Activated CD8-positive, alpha-beta memory T cell treated with anti-CD3 and anti-CD28 coated beads, Interleukin-2, amount 10 ng/mL, durations not matched to agents 7 days and 5 days (primary cell): ENCODE measurements at places on chromosomes 7 and 10. TPM values are rescaled to one million over a fixed set of nuclear protein-coding genes. Genes with fewer than 3 reads are reported as not detected.

- no peaks in the 10 kb centered on the region for H3K36me3 ChIP-seq
- no peaks in the 10 kb centered on the region for H3K27me3 ChIP-seq
- H3K4me1 ChIP-seq: peaks cover 17% of the 10 kb centered on the region
- H3K27ac ChIP-seq: no peak overlapping the region
- no peak for DNase-seq
Measured at GRCh38 chr10:34124522-34125035, 690.5 kb downstream of the PARD3 start.

DNA sequence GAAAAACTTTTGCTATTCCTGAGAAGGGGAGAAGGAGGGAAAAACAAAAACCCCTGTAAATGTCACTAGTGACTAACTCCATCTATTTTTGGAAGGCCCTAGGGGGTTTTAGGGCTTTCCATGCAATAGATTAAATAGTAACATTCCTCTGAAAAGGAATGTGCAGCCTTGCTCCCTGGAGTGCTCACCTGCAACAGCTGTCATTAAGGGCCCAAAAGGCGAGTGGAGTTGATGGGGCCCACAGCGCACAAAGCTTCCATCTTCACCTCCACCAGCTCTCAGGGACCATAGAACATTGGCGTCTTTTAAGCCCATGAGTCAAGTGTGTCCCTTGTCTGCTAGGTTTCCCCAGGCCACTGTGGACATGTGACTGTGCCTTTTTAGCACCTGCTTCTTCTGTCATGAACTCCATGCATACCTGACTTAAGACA is 58.0 kb upstream of the IL6 start:
- H3K4me1 ChIP-seq: peaks cover 40% of the 10 kb centered on the region
- no peak overlapping the region for H3K4me3 ChIP-seq
- DNase-seq: no peak
- H3K27me3 ChIP-seq: peaks cover 57% of the 10 kb centered on the region
- no peak overlapping the region for H3K27ac ChIP-seq

DNA sequence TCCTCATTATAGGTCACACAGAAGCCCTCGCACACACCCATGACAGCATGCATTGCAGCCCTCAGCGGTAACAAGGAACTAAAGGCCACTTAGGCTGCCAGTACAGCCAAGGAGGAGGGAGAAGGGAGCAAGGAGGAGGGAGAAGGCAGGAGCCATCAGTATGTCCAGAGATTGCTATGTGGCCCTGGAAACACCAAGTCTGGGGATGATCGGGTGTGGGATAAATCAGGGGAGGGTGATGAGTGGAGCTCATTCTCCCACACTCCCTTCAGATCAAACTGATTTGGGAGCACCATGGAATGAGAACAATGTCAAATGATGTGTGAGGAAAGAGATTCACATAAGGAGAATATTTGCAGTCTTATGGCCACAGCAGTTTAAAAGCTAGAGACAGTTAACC is 350.9 kb downstream of the TNS3 start:
- no peak for DNase-seq
- H3K4me3 ChIP-seq: no peak overlapping the region
- no peaks in the 10 kb centered on the region for H3K4me1 ChIP-seq
- no peaks in the 10 kb centered on the region for H3K27me3 ChIP-seq
- H3K36me3 ChIP-seq: no peaks in the 10 kb centered on the region
- no peak overlapping the region for H3K27ac ChIP-seq

DNA sequence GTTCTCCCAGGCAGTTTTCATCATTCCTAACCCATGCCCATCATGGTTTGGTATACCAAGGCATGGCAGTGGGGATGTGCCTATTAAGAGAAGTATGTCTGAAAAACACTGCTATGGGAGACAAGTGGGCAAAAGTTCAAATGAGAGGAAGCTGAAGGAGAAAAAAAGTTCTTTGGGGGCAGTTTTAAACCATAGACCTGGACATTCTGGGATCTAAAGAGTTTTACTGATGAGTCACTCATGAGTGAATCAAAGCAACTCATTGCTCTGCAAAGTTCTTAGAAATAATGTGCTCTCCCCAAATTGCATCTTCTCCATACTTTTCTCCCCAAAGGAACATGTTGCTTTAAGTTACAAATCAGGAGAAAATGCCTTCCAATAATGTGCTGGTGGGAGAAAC is 256.9 kb upstream of the MTPN start:
- H3K27me3 ChIP-seq: no peaks in the 10 kb centered on the region
- no peak overlapping the region for H3K4me3 ChIP-seq
- DNase-seq: no peak

- H3K27ac ChIP-seq: no peak overlapping the region
- no peaks in the 10 kb centered on the region for H3K27me3 ChIP-seq
- DNase-seq: no peak
Measured at GRCh38 chr7:152528612-152529011, 92.8 kb upstream of the KMT2C start.

GRCh38 chr7:113404245-113404644 is 285.9 kb upstream of the SMIM30 start:
- H3K36me3 ChIP-seq: no peaks in the 10 kb centered on the region
- H3K27ac ChIP-seq: no peak overlapping the region
- H3K4me1 ChIP-seq: no peaks in the 10 kb centered on the region
- DNase-seq: no peak
- no peak overlapping the region for H3K4me3 ChIP-seq
- no peaks in the 10 kb centered on the region for H3K27me3 ChIP-seq

GRCh38 chr10:86868353-86868752 is 89.1 kb downstream of the MMRN2 start:
- DNase-seq: no peak
- H3K4me3 ChIP-seq: no peak overlapping the region
- H3K27me3 ChIP-seq: no peaks in the 10 kb centered on the region

OPN4 gene
- not detected for total RNA-seq

DNA sequence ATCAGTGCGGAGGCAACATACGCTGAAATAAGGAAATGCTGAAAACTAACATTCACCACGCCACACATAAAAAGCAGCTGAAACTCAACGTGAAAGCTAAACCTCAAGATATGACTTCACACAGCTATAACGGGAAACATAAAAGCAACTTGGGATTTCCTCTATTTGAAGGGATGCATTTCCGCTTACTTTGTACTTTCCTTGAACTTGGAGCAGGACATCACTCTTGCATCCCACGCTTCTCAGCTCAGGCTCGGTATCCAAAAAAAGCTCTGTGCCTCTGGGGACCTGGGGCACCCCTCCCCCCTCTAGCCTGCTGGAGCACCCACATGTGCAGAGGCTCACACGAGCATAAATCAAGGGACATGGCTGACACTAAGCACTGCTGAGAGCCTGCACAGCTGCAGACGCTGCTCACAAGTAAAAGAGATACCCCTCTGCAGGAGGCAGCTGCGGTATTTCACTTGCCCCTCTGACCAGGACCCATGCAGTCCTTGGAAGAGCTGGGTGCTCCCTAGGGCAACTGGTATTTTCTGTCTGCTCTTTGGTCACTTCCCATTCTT is 34.2 kb downstream of the PARD3 start:
- no peaks in the 10 kb centered on the region for H3K36me3 ChIP-seq
- no peak for DNase-seq
- no peak overlapping the region for H3K27ac ChIP-seq
- H3K4me1 ChIP-seq: peaks cover 4% of the 10 kb centered on the region
- no peak overlapping the region for H3K4me3 ChIP-seq

TYW1B gene
- 4.2 TPM for total RNA-seq

LGI1 gene
- not detected for total RNA-seq

DNA sequence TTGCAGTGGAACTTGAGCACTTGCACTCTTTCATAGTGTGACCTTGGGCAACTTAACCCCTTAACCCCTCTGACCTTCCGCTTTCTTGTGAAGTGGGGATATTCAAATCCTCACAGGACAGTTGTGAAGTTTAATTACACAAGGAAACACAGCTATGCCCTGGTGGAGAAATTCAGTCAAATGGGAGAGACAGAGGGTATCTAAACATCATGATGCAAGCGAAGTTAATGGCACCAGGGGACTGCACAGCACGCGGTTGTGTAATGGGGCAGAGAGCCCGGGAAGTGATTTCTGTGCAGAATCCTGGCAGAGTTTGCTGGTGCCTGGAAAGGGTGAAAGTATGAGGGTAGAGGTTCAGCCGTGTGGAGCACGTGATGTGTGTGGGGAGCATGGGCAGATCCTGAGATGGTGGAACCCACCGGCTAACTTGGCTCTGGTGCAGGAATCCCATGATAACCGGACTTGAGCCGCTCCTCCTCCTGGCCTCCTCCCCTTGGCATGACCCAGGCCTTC is 51.7 kb downstream of the SNX10 start:
- no peak overlapping the region for H3K4me3 ChIP-seq
- no peak for DNase-seq
- H3K4me1 ChIP-seq: no peaks in the 10 kb centered on the region
- peaks cover 25% of the 10 kb centered on the region for H3K36me3 ChIP-seq

DNA sequence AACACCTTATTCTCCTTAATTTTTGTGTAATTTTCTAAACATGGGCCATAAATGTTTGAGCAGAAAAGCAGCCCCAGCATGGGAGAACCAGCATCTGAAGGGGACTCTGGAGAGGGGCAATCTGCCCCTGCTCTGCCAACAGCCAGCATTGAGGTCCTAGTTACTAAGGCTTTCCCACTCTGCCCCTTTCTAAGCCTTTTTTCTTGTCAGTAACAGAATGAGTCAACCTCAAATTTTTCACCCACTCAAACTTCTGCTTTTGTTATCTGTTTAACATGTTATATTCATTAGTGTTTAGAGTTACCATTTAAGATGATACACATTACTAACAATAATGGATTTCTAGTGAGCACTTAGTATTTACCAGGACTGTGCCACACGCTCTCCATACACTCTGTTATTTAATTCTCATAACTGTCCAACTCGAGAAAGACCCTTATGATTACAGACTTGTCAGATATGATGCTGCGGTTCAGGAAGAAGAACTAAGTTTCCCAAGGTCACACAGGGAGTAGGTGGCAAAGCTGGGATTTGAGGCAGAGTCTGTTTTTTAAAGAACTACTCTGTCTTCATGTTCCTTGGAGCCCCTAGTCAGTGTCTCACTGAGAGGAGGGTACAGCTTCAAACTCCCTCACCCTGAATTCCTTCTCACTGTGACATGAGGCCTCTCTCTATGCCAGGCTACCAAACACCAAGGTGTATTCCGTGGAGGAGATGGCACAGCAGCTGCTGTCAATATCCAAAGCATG is 19.9 kb upstream of the GPAM start:
- no peaks in the 10 kb centered on the region for H3K36me3 ChIP-seq
- H3K4me3 ChIP-seq: no peak overlapping the region
- H3K27ac ChIP-seq: no peak overlapping the region
- H3K27me3 ChIP-seq: peaks cover 32% of the 10 kb centered on the region
- peaks cover 4% of the 10 kb centered on the region for H3K4me1 ChIP-seq
- DNase-seq: no peak

DNA sequence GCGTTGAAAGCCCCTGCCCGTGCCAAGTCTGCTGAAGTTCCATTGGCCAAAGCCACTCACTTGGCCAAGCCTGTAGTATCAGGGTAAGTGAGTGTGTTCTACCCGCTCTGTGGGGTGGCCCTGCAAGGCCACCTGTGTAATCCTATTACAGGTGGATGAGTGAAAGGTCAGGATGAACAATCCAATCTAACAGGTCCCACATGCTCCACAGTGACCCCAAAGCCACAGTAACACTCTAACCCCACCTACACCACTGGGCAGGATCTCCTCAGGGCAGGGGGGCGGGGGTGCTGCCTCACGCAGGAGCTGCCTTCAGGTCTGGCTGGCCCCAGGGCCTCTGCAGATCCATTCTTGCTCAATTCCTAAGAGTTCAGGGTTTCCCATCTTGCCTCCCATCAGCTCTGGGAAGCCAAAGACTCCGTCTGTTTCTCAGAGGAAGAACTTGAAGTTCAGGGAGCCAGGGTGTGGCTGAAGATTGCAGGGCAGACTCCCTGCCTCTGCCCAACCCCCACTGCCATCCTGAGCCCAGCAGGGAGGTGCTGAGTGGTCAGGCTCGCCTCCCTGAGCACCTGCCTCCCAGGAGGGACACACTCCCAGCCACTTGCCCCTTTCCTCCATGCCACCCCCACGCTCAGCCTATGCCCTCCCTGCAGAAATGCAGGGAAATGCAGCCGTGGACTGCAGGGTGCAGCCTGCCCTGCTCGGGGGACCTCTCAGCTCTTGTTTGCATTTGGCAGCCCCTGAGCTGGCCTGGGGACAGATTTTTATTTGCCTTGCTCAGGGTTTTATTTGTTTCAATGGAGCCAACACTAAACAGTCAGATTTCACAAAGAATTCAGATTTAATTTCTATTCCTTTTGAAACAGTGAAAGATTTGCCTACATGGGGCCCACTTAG is 9.8 kb upstream of the COMTD1 start:
- H3K4me3 ChIP-seq: no peak overlapping the region
- no peaks in the 10 kb centered on the region for H3K36me3 ChIP-seq
- H3K4me1 ChIP-seq: no peaks in the 10 kb centered on the region

TACC2 gene
- not detected for total RNA-seq

GRCh38 chr7:464454-465401 is 54.9 kb downstream of the PDGFA start:
- H3K4me1 ChIP-seq: peaks cover 3% of the 10 kb centered on the region
- no peaks in the 10 kb centered on the region for H3K36me3 ChIP-seq
- H3K27me3 ChIP-seq: no peaks in the 10 kb centered on the region
- DNase-seq: no peak
- no peak overlapping the region for H3K27ac ChIP-seq
- H3K4me3 ChIP-seq: no peak overlapping the region

DNA sequence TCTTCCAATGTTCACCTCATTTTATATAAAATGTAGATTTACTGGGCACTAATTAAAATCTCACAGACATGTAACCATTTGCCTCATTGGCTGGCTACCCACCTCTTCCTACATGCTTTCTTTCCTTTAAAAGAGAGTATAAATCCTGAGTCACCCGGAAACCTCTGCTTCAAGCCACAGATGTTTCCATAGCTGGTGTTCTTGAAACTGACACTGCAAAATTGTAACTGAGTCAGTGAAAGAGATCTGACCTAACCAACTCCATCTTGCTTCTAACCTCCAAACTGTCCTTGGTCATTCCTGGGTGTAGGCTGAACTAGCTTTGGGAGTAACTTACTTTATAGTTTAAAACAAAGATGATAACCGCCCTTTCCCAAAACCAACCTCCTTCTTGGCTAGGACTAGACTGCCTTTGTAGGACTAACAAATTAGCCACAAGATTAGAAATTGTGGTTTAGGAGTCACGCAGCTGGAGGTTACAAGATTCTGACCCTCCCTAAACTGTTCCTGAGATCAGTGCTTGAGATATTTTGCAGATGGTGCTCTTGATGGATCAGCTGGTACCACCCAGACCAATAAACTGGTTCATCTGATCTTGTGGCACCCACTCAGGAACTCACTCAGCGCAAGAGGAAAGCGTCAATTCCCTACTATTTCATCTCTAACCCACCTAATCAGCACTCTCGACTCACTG is 33.5 kb downstream of the SVOPL start:
- H3K4me3 ChIP-seq: no peak overlapping the region
- no peak for DNase-seq
- peaks cover 3% of the 10 kb centered on the region for H3K36me3 ChIP-seq

EGR2 gene
- 21.6 TPM for total RNA-seq
